Epithelial cell of prostate (primary cell): ENCODE measurements at places on chromosomes 5 and 9.

DNA sequence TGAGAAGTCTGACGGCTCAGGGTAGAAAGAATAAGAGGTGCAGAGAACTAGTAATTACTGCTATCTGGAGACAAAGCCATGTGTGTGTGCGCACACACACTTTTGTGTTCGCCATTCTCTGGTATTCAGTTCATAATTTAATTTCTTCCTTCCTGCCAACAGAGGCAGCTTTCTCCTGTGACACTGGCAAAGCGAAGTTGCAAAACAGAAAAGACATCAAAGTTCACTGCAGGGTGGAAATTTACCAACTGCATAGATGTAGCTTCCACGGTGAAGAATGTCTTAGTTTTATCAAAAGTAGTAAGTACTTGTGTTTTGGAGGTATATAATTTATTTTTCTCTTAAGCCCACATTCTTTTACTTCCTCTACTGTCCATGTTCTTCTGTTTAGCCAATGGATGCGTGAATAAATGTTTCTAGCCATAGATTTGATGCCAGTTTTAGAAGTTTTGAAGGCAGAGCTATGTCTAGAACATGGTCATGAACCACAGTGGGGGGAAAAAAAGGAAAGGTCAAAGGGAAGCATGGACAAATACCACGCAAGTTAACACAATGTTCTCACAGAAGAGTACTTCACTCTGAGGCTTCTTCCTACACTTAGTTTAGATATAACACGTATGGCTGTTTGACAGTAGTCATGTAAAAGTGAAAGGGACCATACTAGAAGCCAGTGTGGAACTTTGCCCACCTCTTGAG, 536.5 kb upstream of the GRIA1 start:
- no peak for DNase-seq

GRCh38 chr5:92969191-92969780, 611.7 kb downstream of the NR2F1-AS1 start:
- no peak for DNase-seq

DNA sequence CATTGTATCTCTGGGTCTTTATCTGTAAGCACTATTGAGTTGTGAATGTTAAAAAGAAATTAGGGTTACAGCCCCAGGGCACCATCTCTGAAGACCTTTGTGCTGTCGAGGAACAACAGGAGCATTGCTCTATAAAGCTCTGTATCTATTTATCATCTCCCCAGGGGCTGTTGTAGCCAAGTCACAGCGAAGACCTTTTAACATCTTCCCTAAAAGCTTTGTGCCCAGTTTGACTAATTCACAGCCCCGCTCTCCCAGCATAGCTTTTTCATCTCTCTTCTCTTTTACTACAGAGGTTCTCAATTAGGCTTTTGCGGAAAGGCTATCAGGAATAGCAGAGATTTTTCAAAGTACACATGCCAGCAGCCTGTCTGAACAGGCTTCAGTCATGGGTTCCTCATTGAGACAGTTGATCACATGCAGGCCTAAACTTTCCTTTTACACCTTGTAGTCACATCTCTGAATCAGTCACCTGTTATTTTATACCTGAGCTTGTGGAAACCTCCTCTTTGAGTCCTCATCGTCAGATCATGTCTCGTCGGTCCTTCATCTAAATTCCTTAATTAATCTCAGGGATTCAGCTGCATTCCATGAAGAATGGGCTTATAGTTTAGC, 140.5 kb downstream of the NPR3 start:
- peak; percentile 40 for DNase-seq

GRCh38 chr5:139473105-139473504, 2.3 kb downstream of the SMIM33 start:
- DNase-seq = no peak
